ENCODE measurements at places on chromosomes 7 and 10. TPM values are rescaled to one million over a fixed set of nuclear protein-coding genes. Genes with fewer than 3 reads are reported as not detected.

Gene GRK5
- polyA plus RNA-seq, result 4.3 TPM

Gene ADAMTS14
- polyA plus RNA-seq, result 0.76 TPM

DNA sequence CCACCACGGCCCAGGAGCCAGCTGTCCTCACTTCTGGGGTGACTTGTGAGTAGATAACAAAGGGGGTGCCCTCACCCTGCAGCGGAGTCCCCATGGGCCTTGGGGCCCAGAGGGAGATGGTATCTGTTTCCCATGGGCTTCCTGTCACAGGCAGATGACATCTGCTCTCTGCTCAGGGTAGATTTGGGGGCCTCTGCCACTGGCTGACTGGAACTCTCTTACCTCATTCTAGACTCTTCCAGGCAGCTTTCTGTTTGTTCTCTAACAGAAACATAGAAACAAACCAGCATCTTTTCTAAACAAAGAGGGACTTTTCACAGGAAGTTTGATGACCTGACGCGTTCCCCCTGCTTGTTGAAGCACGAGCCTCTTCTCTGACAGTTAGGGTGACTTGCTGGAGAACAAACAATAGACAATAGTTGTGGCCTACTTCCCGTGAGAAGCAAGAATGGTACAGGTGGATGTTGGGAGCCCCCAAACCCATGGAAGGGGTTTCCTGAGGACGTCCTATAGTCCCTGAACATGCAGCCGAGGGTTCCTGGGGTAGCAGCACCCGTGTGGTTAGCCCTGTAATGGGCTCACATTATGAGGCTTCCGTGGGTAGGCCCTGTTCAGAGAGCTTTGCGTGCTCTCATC lies 61.6 kb downstream of the GRK5 start:
- H3K4me3 ChIP-seq, result no peak overlapping the region
- H3K27ac ChIP-seq, result no peak overlapping the region
- no peaks in the 10 kb centered on the region for H3K27me3 ChIP-seq
- DNase-seq, result no peak
- peaks cover 22% of the 10 kb centered on the region for H3K4me1 ChIP-seq

- H3K27me3 ChIP-seq, result no peaks in the 10 kb centered on the region
- peak; percentile 38 for DNase-seq
- H3K4me1 ChIP-seq, result peaks cover 21% of the 10 kb centered on the region
- peak overlapping the region; percentile 49 for H3K4me3 ChIP-seq
Observed at GRCh38 chr7:131039836-131040235, 287.8 kb upstream of the MKLN1 start.

DNA sequence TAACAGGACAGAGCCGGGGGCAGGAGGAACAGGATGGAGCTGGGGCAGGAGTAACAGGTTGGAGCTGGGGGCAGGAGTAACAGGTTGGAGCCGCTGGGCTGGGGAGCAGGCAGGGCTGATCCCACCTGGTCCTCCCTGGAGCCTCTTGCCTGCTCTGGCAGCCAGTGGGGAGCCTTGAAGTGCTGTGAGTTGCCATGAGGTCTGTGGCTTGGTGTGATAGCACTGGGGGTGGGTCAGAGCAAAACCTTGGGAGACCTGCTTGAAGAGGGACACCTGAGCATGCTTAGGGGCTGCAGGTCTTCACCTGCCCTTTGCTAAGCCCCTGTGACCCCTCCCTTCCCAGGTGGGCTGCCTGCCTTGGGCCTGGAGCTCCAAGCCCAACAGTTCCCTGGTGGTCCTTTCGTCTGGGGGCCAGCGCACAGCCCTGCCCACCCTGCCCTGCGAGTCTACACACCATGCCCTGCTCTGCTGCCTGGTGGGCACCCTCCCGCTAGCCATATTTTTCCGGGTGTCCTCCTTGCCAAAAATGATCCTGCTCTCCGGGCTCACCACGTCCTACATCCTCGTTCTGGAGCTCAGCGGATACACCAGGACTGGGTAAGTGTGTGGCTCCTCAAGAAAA lies 111.6 kb downstream of the ADCY1 start:
- peaks cover 10% of the 10 kb centered on the region for H3K4me1 ChIP-seq
- H3K27me3 ChIP-seq, result 0 out of 2 replicates have a peak, but pooled peaks cover 2% of the 10 kb centered on the region
- H3K4me3 ChIP-seq, result no peak overlapping the region
- H3K27ac ChIP-seq, result no peak overlapping the region
- H3K36me3 ChIP-seq, result no peaks in the 10 kb centered on the region
